GM20000 (cell line): ENCODE measurements at places on chromosomes 12 and 14.

- DNase-seq, result no peak
These were observed 124.6 kb downstream of the SINHCAF start for GRCh38 chr12:31201382-31201781.

- no peak for DNase-seq
These were observed 193.9 kb upstream of the OR4E1 start for GRCh38 chr14:21867541-21867940.

DNA sequence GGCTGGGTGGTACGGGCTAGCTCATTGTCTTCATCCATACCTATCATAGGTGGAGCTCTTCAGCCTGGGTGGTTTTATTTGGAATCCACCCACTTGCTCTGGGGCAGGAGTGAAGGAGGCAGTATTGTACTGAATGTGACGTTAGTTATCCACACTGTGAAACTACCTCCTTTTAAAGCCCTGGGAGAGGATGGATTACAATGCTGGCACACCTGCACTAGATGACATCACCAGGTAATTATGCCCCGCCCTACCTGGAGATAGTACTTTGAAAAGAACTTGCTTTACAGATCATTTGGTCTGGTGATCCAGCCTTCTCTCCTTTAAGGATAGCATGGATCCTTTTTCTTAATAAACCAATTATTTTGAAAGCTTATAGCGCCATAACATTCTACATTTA lies 78.0 kb downstream of the B4GALNT3 start:
- DNase-seq, result no peak

- no peak for DNase-seq
These were observed 230.7 kb upstream of the RTL1 start for GRCh38 chr14:101134161-101134631.

DNA sequence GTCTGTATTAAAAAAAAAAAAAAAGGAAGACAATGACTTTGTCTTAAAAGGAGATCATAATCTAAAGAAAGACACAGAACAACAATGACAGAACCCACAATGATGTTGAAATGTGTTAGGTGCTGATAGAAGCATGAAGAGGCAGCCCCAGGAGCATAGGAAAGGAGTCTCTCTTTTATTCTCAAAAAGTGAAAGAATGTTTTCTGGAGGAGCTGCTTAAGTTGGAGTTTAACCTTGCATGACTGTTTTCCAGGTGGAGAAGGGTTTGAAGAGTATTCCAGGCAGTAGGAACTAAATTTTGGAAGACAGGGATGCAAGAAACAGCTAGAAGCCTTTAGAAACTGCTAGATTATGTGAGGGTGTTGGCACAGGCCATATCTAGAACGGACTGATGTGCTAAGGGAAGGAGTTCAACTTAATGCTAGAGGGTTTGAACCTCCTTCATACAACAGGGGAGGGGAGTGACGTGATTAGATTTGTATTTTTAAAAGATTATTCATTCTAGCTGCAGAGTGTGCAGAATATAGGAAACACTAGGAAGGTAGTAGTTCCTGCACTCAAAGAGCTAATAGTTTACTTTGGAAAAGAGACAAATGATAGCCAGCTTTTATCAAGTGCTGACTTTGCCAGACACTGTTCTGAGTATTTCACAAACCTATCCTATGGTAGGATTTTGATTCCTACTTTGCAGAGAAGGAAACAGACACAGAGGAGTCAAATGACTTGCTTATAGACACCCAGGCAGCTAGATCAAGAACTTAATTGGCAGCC lies 4.6 kb upstream of the RPL6 start:
- DNase-seq, result no peak

DNA sequence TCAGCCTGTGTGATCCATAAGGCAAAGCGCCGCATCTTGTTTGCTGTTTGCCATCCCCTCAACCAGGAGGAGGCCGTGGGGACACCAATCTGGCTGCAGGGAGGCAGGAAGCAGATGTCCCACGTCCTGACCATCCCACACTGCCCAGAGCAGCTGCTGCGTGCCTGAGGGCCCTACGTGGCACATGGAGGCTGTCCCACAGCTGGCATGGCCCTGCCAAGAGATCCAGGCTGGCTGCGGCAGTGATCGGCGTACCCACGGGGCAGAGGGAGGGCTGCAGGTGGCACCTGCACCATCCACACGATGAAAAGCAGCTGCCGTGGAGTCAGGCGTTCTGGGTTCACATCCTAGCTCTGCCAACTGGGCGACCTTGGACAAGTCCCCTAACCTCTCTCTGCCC lies 42.0 kb downstream of the NCOR2 start:
- DNase-seq, result no peak

GRCh38 chr14:34368971-34369647 lies 92.9 kb downstream of the SPTSSA start:
- no peak for DNase-seq

GRCh38 chr12:92802906-92803305 lies 100.1 kb downstream of the PLEKHG7 start:
- no peak for DNase-seq

DNA sequence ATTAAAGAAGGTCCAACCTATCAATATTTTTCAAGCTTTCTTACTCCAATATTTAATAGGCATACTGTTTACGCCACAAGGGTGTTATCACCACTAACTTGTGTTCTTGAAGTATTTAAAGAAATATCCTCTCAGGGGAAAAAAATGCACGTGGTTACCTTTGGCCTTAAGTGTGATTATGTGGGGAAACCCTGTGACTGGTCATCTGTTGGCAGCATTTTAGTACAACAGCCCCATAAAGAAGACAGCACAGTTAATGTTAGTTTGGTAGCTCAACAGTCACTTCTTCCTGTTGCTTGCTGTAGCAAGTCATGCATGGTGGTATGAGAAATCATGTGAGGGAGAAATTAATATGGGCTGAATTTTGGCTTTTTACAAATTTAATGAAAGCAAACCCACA lies 1021.5 kb upstream of the TMEM132C start:
- DNase-seq, result no peak
